Lung microvascular endothelial cell (primary cell): ENCODE measurements at places on chromosomes 6 and 20. TPM values are rescaled to one million over a fixed set of nuclear protein-coding genes. Genes with fewer than 3 reads are reported as not detected.
A peak's percentile ranks its signal among the peaks of the same experiment; 100 is the strongest.

GRCh38 chr6:127031511-127031910, 87.0 kb upstream of the RSPO3 start:
- no peak for DNase-seq

DNA sequence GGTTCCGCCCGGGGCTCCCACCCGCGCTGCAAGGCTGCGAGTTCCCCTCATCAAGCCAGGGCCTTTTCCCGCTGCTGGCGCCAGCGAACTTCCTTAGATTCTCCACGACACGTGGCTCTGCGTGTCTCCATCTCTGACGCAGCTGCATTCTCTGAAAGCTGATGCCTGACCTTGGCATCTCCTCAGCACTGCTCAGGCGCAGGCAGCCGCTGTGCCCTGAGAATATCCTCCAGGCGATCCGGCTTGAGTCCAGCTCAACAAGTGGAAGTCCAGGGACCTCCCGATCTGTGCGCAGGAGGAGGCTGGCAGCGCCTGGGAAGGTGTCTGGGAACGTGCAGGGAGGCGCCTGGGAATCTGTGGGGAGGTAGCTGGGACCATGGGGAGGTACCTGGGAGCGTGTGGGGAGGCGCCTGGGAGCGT, 171.2 kb upstream of the THBS2 start:
- DNase-seq: no peak

GRCh38 chr6:129749749-129750120, 39.8 kb upstream of the ARHGAP18 start:
- peak; percentile 29 for DNase-seq

Gene C20orf141
- not detected in 2 replicates for total RNA-seq

DNA sequence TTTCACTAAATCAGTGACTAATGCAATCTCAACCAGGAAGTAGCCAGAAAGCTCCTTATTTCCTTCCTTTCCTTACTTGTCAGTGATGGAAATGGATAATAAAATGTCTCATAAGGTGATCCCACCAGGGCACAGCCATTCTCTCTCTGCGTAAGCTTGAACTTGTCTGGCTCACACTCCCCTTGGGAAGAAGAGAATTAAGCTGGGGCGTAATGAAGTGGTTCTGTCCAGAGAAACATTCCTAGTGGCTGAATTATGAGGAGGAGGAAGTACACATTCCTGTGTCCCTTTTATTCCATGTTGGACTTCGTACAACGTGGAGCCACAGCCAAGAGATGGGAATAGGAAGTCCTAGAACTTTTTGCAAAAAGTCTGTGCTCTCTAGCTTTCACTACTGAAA, 93.7 kb downstream of the MTHFD1L start:
- peak; percentile 21 for DNase-seq

GRCh38 chr20:32040142-32040953, 11.7 kb upstream of the HCK start:
- no peak for DNase-seq

Gene SNAI1
- 1.1 and 1.8 TPM in 2 replicates for total RNA-seq

Gene BEND6
- total RNA-seq: 0.22 TPM in 1 of 2 replicates, not detected in the other

- no peak for DNase-seq
Measured at GRCh38 chr6:164827537-164827936, 481.9 kb downstream of the C6orf118 start.
